ENCODE measurements at places on chromosomes 12 and 14.

DNA sequence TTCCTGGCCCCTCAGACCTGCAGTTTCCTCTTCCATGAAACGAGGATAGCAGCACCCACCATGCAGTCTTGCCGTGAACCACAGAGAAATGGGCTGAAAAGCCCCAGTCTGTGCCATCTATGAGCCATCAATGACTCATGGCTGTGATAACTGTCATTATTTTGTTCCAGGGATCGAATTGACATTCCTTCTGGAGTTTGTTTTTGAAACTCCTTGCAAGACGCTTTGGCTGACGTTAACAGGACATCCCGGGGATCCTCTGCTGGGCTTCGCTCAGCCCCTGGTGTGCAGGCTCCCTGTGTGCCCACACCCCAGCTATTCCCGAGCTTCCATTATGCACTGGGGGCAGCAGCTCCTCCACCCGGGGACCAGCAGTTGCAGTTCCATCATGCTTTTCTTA lies 33.8 kb downstream of the MMAB start:
- DNase-seq, result no peak

GRCh38 chr14:82855912-82856391 lies 1322.3 kb upstream of the SEL1L start:
- DNase-seq, result no peak

DNA sequence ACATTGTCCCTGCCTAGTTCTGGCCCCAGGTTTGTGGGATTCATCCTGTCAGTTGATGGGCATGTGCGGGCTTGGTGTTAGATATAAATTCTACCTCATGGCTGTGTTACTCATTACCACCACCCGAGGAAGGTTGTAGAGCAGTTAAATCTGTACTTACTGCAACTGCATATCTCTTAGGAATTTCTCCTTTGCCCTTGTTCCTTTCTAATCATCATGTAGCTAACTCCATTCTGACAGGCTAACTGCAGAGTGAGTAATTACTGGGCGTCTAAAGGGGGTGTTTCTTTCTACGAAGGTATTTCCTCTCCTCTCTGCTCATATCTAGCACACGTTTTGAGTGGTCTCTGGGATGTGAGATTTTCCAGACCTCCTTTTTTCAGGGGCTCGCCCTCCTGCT lies 1076.7 kb downstream of the TMTC2 start:
- DNase-seq, result no peak

GRCh38 chr12:111756681-111757080 lies 10.1 kb upstream of the ALDH2 start:
- no peak for DNase-seq

DNA sequence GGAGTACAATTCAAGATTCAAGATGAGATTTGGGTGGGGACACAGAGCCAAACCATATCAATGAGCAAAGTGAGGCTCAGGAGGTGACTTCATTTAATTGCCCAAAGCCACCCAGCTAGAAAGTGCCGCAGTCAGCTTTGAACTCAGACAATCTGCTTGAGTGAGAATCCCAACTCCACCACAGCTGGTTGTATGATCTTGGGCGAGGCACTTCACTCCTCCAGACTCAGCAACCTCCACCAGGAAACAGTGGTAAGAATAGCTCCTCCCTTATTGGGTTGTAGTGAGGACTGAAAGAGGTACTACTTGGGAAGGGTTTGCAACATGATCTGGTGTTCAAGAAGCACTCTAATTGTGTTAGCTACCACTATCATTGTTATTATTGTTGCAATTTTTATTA lies 129.2 kb upstream of the RFLNA start:
- no peak for DNase-seq

GRCh38 chr12:100717733-100718067 lies 76.9 kb upstream of the ANO4 start:
- DNase-seq, result no peak

DNA sequence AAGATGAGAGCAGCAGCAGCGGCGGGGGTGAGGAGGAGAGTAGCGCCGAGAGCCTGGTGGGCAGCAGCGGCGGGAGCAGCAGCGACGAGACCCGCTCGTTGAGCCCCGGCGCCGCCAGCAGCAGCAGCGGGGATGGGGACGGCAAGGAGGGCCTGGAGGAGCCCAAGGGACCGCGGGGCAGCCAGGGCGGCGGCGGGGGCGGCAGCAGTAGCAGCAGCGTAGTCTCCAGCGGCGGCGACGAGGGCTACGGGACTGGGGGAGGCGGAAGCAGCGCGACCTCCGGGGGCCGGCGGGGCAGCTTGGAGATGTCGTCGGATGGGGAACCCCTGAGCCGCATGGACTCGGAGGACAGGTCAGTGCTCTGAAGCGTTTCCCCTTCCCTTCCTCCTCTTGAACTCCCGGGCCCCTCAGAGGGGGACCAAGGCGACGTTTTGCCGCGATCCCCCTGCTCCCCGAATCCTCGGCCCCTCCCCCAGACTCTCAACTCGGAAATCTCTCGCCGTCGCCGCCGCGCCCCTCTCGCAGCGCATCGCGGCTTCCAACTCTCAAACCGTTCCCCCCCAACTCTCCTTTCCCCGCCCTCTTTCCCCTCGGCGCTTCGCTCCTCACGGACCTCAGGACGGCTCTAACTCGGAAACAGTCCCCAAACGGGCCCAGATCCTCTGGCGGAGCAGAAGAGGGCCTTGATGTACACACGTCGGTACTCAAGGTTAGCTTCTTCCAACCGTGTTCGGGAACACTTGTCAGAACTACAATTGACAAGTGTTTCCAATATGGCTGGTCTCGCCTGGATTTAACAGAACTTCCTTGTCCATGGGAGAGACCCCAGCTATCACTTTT lies 947 bp downstream of the AEBP2 start:
- peak; percentile 17 for DNase-seq

DNA sequence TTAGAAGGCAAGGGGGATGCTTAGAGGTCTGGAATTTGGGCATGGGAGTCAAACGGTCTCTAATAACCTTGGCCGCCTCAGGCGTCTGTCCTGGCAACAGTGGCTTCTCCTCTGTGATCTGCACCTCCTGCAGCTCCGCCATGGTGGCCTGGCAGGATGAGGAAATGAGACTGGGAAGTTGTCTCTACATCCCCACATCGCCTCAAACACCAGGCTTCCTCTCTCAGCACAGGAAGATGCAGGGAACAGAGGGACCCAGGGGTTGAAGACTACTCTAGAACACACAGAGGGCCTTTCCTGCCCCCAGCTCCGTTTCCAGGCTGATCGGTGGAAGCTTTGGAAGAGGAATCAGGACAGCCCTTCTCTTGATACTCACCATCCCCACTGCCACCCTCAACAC lies 1.7 kb downstream of the NDRG2 start:
- no peak for DNase-seq

DNA sequence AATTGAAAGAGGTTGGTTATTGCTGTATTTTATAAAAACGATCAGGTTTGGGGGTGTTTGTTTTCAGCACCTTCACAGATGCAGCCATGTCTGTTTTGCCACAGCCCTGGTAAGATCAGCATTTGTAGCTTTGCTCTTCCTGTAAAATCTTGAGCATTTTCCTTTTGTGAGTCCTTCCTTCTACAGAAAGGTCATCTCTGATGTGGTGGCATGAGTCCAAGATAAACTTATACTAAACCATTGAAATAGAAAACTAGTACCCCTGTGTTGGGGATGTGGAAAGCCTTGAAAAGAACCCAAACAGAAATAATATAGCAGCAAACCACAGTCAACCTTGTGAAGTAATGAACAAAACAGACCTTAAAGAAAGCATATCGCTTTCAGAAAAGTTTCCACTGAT lies 85.5 kb downstream of the TGFB3 start:
- DNase-seq, result no peak

- DNase-seq, result no peak
Measured at GRCh38 chr14:87196436-87196835, 796.5 kb downstream of the GALC start.

DNA sequence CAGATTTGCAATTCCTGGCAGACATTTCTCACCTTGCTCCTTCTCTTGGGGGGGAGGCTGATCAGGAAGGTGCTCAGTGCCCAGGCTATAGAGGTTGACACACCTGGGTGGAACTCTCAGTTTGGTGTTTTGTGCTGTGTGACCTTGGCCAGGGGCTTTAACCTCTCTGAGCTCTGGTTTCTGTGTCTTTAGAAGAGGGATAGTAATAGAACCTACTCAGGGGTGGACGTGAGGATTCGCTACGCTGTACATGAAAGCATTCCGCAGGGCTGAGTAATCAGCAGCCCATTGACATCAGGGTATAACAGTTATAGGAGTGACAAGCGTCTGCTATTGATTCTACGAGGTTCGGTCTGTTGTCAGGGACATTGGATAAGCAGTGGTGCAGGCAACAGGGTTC lies 98.1 kb downstream of the PHETA1 start:
- no peak for DNase-seq

DNA sequence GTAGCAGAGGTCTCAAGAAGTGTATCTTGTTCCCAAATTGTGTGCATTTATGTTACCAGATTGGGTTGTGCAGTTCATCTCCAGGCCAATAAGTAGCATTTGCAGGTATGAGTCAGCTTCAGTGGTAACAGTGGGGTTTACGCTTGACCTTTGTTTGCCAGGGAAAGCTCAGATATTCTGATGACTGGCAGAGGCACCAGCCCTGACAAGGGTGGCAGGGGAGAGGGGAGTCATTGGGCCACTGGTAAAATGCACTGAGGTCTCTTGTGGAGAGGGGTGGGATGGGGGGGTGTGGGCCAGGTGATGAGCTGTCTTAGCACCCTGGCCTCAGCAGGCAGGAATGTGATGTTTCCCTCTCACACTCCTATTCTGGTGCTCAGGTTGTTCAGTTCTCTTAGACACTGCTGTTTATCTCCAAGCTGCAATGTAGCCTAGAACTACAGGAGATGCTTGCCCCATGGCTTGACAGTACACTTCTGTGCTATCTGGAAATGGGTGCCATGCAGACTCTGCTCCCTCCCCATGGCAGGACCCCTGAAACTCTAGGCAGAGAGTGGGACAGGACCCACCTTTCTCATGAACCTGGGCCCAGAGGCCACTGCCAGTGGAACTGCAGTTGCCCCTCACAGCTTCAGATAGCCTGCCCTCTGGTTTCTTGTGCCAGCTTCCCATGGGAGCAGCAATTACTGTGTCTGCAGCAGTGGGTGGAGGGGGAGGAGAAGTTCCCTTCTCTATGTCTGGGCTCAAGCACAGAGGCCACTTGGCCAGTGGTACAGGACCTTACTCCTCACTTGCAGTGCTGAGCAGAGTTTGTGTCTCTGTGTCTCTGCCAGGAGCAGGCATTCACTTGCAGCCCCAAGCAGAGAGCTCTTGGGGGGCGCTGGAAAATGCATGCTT lies 31.9 kb downstream of the USP15 start:
- no peak for DNase-seq

- DNase-seq, result no peak
Measured at GRCh38 chr12:45779936-45780335, 50.4 kb downstream of the ARID2 start.

- DNase-seq, result no peak
Measured at GRCh38 chr12:51907856-51908425, 637 bp downstream of the ACVRL1 start.

- no peak for DNase-seq
Measured at GRCh38 chr14:46840944-46841720, 189.6 kb upstream of the RPL10L start.

DNA sequence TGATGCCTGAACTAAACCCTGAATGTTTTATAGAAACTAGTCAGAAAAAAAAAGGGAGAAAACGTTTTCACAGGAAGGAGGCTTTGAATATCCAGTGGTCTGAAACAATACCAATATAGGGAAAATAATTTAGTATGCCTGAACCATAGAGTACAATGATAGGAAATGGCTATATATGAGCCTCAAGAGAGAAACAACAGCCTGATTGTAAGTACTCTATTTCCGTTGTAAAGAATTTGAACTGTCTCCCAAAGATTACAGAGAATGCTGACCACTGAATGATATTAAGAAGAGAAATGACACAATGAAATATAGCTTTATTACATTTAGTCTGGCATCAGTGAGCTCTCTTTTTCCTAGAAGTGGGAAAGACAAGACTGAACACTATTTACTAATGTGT lies 5.5 kb upstream of the GABARAPL1 start:
- no peak for DNase-seq

- no peak for DNase-seq
Measured at GRCh38 chr12:65648461-65648860, 175.8 kb upstream of the HMGA2 start.

- DNase-seq, result no peak
Measured at GRCh38 chr12:13980538-13981295, 685 bp downstream of the GRIN2B start.

DNA sequence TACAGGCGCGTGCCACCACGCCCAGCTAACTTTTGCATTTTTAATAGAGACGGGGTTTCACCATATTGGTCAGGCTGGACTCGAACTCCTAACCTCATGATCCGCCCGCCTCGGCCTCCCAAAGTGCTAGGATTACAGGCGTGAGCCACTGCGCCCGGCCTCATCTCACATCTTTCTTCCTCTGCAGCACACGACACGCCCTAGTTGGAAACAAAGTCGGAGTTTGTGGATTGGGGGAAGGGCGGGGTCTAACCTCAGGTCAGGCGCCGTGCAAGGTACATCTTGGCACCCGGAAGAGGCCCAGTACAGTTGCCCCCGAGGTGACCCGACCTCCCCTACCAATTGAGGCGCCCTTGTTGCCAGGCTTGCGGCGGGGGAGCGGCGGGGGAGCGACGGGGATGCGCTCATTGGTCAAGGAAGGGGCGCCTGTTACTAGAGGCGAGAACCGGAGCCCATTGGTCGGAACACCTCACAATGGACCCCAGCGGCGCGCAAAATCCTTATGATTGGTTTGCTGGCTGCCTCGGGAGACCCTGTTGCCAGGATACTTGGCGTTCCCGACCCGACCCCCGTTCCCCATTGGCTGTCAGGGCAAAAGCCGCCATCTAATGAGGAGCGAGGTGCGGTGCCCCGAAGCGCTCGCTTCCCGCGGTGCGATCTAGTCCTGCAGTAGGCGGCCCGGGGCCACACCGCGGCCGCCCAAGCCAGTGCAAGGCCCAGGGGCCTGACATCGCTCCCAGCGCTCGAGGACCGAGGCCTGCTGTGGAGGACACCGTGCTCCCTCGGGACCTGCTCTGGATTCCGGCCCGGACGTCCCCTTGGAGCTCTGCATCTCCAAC lies at the start of gene REC8:
TSS of gene REC8 (plus strand) at position 659 of the 839 bp plus-strand sequence. CDS start 473 bp downstream, outside the sequence.
- DNase-seq, result peak; percentile 41

GRCh38 chr14:97395068-97395467 lies 597.9 kb downstream of the VRK1 start:
- DNase-seq, result no peak

DNA sequence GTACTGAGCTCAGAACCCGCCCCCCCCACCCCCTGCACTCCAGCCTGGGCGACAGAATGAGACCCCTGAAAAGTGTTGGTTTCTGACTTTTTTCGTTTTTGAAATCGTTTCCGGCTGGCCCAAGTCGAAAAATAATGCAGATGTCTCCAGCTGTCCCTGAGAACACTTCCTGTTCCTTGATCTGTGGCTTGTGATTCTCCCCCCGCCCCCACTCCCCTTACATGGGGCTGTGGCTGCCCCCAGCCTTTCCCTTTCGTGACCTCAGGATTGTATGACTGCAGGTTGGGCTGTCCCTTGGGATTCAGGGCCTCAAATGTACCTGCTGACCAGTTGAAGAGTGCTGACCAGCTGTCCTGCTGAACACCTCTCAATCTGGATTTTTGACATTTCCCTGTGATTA lies 34.1 kb downstream of the NOC4L start:
- DNase-seq, result no peak

DNA sequence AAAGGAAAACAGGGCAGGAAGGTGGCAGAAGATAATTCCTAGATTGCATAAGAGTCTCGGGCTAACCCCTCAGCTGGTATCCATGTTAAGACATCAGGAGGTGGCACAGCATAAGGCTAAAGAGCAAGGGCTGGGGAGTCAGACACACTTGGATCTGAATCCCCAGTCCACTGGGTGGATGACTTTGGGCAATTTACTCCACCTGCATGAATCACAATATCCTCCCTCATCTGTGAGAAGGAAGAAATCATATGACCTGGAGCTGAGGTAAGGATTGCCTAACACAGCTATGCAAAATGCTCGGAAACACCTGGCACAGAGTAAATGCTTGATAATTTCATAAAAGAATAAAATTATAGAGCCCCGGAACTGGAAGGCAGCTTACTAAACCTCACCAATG lies 217.9 kb downstream of the PIK3C2G start:
- no peak for DNase-seq

All from stimulated activated CD4-positive, alpha-beta T cell treated with anti-CD3 and anti-CD28 coated beads, Interleukin-12 subunit alpha, Interleukin-12 subunit beta, amount 100 ng/mL, for 24 hours (primary cell).